ENCODE measurements at places on chromosomes 1 and 21.
A peak's percentile ranks its signal among the peaks of the same experiment; 100 is the strongest.

DNA sequence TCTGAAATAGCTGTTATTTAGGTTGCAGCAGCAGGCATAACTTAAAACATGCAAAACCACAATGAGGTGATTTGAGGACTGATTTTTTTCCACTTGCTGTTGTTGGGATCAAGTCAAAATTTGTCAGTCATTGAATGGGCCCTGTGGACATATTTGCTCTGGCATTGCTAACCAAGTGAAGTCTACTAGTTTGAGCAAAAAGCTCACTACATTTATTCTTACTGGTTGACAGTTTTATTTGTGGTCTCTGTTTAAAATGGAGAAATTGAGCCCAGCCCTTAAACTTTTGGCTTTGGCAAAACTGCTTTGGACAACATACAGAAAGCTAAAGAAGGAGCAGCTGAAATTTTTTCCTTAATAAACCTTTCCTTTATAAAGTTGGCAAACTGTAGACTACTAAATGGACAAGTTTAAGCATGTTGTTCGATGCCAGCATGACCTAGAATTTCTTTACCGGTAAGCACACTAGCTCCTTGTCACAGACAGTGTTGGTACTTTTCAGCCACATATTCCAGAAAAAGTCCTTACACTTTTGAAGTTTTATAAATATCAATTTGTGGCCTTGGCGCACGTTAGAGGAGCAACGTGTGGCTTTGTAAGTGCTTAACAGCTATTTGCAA lies 234.6 kb downstream of the USP25 start:
- H3K4me1 ChIP-seq, result peaks cover 20% of the 10 kb centered on the region
- H3K36me3 ChIP-seq, result no peaks in the 10 kb centered on the region
- no peak for DNase-seq
- H3K27ac ChIP-seq, result no peak overlapping the region

DNA sequence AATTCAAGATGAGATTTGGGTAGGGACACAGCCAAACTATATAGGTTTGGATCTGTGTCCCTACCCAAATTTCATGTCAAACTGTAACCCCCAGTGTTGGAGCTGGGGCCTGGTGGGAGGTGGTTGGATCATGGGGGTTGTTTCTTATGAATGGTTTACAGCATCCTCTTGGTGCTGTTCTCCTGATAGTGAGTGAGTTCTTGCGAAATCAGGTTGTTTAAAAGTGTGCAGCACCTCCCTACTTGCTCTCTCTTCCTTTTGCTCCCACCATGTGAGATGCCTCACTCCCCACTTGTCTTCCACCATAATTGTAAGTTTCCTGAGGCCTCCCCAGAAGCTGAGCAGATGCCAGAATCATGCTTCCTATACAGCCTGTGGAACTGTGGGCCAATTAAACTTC lies 17.3 kb downstream of the ODF2L start:
- H3K4me1 ChIP-seq, result peaks cover 7% of the 10 kb centered on the region
- DNase-seq, result no peak
- H3K36me3 ChIP-seq, result peaks cover 43% of the 10 kb centered on the region
- no peaks in the 10 kb centered on the region for H3K27me3 ChIP-seq

- H3K36me3 ChIP-seq, result no peaks in the 10 kb centered on the region
- H3K27ac ChIP-seq, result peak within 1 kb of the TSS; percentile 93
- no peaks in the 10 kb centered on the region for H3K27me3 ChIP-seq
- peaks cover 100% of the 10 kb centered on the region for H3K4me1 ChIP-seq
- DNase-seq, result no peak
- no peak within 1 kb of the TSS for H3K4me3 ChIP-seq
These were observed at the start of gene S100A3 for GRCh38 chr1:153548722-153549688. Gene S100A3 (minus strand): TSS chr1:153549258. CDS start chr1:153548485, 773 bp downstream.

- no peaks in the 10 kb centered on the region for H3K27me3 ChIP-seq
- peaks cover 5% of the 10 kb centered on the region for H3K36me3 ChIP-seq
- peak overlapping the region; percentile 95 for H3K27ac ChIP-seq
- no peak for DNase-seq
- peak overlapping the region; percentile 73 for H3K4me3 ChIP-seq
These were observed 590 bp downstream of the CNN3 start for GRCh38 chr1:94926126-94926914.

GRCh38 chr21:42621166-42621818 lies 32.1 kb upstream of the PDE9A start:
- no peaks in the 10 kb centered on the region for H3K27me3 ChIP-seq
- H3K4me3 ChIP-seq, result no peak overlapping the region
- peak overlapping the region; percentile 32 for H3K27ac ChIP-seq
- H3K4me1 ChIP-seq, result peaks cover 9% of the 10 kb centered on the region

- H3K27ac ChIP-seq, result peak overlapping the region; percentile 6
- H3K36me3 ChIP-seq, result peaks cover 3% of the 10 kb centered on the region
These were observed 18.3 kb downstream of the PPT1 start for GRCh38 chr1:40078512-40079333.

- no peak for DNase-seq
- no peaks in the 10 kb centered on the region for H3K36me3 ChIP-seq
- H3K27me3 ChIP-seq, result peaks cover 6% of the 10 kb centered on the region
- no peaks in the 10 kb centered on the region for H3K4me1 ChIP-seq
- no peak overlapping the region for H3K27ac ChIP-seq
These were observed 17.3 kb downstream of the TENT5C start for GRCh38 chr1:117623141-117623540.

DNA sequence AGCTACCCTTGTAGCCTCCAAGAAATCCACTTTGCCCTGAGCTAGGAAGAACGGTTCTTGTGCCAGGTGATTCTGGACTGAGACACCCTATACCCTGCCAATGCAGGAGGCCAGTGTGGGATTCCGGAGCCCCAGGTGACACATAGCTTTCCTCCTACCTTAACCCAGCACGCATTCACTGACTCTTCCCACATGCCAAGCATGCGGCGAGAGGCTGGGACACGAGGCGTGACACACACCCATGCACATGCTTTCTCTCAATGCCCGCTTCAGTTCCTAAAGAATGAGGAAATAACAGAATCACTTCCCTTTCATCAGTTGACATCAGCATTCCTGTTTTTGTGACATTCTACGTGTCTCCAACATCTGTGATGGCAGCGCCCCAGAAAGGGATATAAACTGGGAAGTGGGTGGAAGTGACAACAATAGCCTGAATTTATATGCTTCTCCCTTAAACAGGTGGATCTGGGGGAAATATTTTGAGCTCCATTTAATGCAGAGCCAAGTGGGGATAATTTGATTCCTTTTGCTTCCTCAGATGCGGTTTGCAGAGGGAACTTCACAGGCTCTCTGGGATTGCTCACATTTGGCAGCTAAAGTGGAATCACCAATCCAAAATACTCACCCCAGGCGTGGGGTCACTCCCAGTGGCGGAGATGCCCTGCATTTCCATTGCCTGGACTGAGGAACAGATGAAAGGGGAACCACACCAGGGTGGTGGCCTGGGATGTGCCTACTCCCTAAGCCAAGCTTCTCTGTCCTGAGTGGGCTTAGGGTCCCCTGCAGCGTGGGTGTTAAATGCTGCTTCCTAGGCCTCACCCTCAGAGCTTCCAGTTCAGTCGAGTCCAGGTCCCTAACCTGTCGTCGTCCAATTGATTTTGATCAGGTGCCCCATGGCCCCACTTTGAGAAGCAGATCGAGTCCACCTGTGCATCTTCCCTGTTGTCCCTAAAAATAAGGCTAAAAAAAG lies 445.1 kb downstream of the SIPA1L2 start:
- H3K27ac ChIP-seq, result no peak overlapping the region
- H3K4me3 ChIP-seq, result no peak overlapping the region
- H3K27me3 ChIP-seq, result no peaks in the 10 kb centered on the region
- peaks cover 7% of the 10 kb centered on the region for H3K4me1 ChIP-seq

DNA sequence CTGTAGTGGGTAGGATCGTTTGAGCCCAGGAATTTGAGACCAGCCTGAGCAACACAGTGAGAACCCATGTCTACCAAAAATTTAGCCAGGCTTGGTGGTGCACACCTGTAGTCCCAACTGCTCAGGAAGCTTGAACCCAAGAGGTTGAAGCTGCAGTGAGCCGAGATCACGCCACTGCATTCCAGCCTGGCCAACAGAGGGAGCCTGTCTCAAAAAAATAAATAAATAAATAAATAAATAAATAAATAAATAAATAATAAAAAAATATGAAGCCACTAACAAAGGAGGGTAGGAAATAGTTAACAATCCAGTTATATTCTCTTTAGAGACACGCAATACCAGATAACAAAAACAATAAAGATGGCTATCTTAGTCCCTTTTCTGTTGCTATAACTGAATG lies 11.9 kb upstream of the CBR3 start:
- peaks cover 19% of the 10 kb centered on the region for H3K4me1 ChIP-seq
- no peak for DNase-seq
- H3K4me3 ChIP-seq, result no peak overlapping the region
- no peaks in the 10 kb centered on the region for H3K27me3 ChIP-seq
- H3K36me3 ChIP-seq, result no peaks in the 10 kb centered on the region

- no peak for DNase-seq
- H3K27me3 ChIP-seq, result no peaks in the 10 kb centered on the region
- no peaks in the 10 kb centered on the region for H3K36me3 ChIP-seq
- H3K4me3 ChIP-seq, result no peak overlapping the region
- no peak overlapping the region for H3K27ac ChIP-seq
These were observed 7.3 kb upstream of the APCS start for GRCh38 chr1:159580340-159580739.

GRCh38 chr1:150151291-150152181 lies 1.8 kb downstream of the PLEKHO1 start:
- H3K36me3 ChIP-seq, result no peaks in the 10 kb centered on the region
- peaks cover 72% of the 10 kb centered on the region for H3K4me1 ChIP-seq
- peak overlapping the region; percentile 87 for H3K27ac ChIP-seq

DNA sequence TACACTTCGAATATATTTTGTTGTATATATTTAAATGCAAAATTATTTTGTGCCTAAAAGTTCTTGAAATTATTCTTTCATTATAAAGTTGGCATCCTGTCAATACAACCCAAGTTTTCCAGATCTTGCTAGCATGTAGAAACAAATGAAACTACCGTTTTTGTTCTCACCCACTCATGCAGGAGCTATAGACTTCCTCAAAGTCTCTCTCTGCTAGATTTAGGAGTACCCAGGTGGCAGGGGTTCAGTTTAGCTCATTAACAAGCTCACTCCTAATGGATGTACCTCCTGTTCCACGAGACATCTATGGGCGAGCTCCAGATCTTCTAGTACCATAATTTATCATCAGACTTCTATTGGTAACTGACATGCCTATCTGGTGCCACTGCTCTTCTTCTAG lies 390.2 kb upstream of the POU3F1 start:
- no peak overlapping the region for H3K4me3 ChIP-seq
- no peaks in the 10 kb centered on the region for H3K4me1 ChIP-seq
- DNase-seq, result no peak

GRCh38 chr1:29029667-29030066 lies 94.0 kb downstream of the TMEM200B start:
- H3K4me1 ChIP-seq, result no peaks in the 10 kb centered on the region
- DNase-seq, result no peak
- no peak overlapping the region for H3K27ac ChIP-seq
- H3K27me3 ChIP-seq, result no peaks in the 10 kb centered on the region

DNA sequence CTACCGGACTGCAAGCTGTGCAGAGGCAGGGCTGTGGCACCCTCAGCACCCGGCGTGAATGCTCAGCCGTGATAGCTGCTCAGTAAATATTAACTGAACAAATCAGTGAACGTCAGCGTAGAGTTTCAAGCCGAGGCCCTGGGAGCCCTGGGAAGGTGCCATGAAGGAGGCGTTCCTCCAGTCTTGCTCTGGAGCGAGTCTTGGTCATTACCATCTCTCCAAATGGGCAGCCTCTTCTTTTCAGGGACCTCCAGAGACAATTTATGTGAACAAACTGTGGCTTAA lies 449.2 kb downstream of the CAMTA1 start:
- no peak overlapping the region for H3K4me3 ChIP-seq
- no peak for DNase-seq
- no peaks in the 10 kb centered on the region for H3K4me1 ChIP-seq
- no peaks in the 10 kb centered on the region for H3K36me3 ChIP-seq
- no peak overlapping the region for H3K27ac ChIP-seq
- H3K27me3 ChIP-seq, result peaks cover 9% of the 10 kb centered on the region

- no peak for DNase-seq
- no peak overlapping the region for H3K27ac ChIP-seq
- peaks cover 83% of the 10 kb centered on the region for H3K36me3 ChIP-seq
- no peaks in the 10 kb centered on the region for H3K4me1 ChIP-seq
These were observed 56.8 kb downstream of the INTS7 start for GRCh38 chr1:211978596-211978995.

- no peak for DNase-seq
- peaks cover 3% of the 10 kb centered on the region for H3K4me1 ChIP-seq
- no peak overlapping the region for H3K27ac ChIP-seq
- no peak overlapping the region for H3K4me3 ChIP-seq
These were observed 486.2 kb upstream of the VAMP3 start for GRCh38 chr1:7284839-7285435.

- no peak overlapping the region for H3K27ac ChIP-seq
- peaks cover 30% of the 10 kb centered on the region for H3K27me3 ChIP-seq
- H3K4me3 ChIP-seq, result no peak overlapping the region
- DNase-seq, result no peak
- H3K36me3 ChIP-seq, result no peaks in the 10 kb centered on the region
- no peaks in the 10 kb centered on the region for H3K4me1 ChIP-seq
These were observed 26.7 kb downstream of the SLC26A9 start for GRCh38 chr1:205916541-205916940.

- H3K36me3 ChIP-seq, result no peaks in the 10 kb centered on the region
- no peak overlapping the region for H3K4me3 ChIP-seq
- H3K27me3 ChIP-seq, result no peaks in the 10 kb centered on the region
- peak overlapping the region; percentile 51 for H3K27ac ChIP-seq
- DNase-seq, result no peak
These were observed 80.5 kb upstream of the BMP8A start for GRCh38 chr1:39410915-39411436.

DNA sequence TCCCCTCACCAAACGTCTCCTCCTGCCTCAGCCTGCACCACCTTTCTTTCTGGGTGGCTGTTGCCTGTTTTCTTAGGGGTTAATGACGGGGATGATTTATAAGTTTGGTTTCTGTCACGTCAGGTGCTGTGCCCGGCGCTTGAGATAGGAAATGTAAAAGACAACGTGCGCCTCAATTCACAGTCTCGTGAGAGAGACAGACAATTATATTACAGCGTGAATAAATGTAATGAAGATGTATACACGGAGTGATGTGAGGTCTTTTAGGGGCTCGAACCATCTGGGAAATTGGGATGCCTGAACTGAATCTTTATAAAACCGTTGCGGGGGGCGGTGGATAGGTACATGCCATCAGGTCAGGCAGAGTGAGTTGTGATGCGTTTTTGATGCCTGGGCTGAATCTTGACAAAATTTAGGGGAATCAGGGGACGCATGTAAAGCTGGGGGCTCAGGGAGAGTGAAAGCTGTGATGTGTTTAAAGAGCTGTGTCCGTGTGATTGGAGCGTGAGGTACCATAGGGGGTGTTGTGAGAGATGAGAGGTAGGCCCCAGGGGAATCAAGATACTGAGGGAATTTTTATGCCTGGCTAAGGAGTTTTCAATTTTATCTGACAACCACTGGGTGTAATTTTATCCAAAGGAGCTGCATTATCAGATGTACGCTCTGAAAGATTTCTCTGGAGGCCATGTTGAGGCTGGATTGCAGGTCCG lies 831 bp downstream of the TIPRL start:
- DNase-seq, result no peak
- H3K27me3 ChIP-seq, result no peaks in the 10 kb centered on the region
- no peaks in the 10 kb centered on the region for H3K36me3 ChIP-seq
- H3K27ac ChIP-seq, result peak overlapping the region; percentile 96
- H3K4me1 ChIP-seq, result peaks cover 11% of the 10 kb centered on the region
- H3K4me3 ChIP-seq, result peak overlapping the region; percentile 92

All from esophagus squamous epithelium (tissue), 5 donors.